NCI-H146 (cell line): ENCODE measurements at places on chromosomes 7 and 10.

DNA sequence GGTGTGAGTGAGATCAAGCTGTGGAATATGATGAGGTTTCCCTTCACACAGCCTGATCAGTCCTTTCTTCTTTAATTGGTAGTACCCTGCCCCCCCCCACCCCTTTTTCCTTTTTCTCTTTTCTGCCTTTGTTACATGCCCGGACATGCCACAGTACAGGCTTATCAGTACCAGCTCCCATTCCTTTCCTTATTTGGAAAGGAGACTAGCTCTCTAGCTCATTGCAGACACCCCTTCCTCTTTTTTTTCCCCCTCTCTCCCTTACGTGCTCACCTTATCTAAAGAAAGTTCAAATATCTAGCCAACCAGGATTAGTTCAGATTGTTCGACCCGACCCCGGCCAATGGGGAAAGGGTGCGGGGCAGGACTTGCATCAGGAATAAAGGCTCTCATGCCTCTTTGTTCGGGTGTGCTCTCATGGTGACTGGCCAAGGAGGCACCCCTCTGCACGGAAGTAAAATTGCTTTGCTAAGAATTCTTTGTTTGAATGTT lies 230.4 kb downstream of the ACTR3B start:
- peak; percentile 28 for DNase-seq

DNA sequence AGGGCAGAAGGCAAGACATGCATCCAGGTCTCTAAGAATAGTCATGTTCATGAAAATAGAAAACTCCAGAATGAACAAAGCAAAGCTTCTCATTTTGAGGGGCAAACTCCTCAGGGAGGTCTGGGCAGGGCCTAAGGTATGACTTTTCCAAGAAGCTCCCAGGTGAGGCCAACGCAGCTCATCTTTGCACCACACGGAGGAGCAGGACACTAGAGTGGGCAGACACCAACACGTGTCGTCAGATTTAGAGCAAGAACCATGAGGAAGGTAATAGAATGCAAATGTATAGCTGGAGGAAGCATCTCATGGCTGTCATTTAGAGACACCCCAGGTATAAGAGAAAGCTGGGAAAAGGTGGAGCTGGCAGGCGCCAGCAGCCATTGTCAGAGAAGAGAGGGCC lies 95.7 kb downstream of the WDFY4 start:
- DNase-seq, result no peak

DNA sequence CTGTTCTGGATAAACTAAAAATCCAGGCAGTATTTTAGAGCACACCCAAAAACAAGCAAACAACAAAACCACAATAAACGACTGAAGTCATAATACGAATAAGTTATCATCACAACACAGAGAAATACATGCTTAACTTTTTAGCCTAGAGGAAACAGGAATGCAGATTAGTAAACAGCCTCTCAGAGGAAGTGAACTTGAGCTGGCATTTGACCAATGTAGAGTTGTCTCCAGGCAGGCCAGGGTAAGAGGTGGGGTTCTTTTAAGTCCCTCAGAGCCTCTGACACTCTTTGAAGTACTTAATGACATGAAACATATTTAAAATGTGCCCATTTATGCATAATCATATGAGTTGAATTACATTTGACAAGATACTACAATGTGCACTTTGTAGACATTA lies 43.3 kb upstream of the PLXDC2 start:
- DNase-seq, result no peak

GRCh38 chr7:100865938-100866728 lies 1.1 kb upstream of the TRIP6 start:
- no peak for DNase-seq

GRCh38 chr10:2791774-2792443 lies 275.4 kb upstream of the PFKP start:
- no peak for DNase-seq
